Endothelial cell (in vitro differentiated cells): ENCODE measurements at places on chromosomes 5 and 9.
A peak's percentile ranks its signal among the peaks of the same experiment; 100 is the strongest.

- DNase-seq = no peak
Measured at GRCh38 chr5:112643339-112643971, 94.2 kb upstream of the APC start.

DNA sequence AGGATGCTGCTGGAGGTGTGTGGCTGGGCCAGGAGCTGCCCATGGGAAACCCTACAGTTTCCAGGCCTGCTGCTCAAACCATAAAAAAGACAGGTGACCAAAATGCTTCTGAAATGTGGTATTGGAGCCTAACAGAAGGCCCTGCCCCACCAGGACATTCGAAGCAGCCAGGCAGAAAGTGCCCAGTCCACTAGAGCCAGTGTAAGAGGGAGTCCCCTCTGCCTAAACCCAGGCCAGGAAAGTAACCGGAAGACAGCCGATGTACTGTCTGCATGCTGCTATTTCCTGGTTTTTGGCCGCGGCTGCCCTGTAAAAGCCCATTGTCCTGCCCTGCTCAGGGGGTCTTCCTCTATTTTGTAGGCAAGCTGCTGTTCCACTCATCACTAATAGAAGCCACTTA, 150.7 kb upstream of the IRX2 start:
- DNase-seq = no peak

DNA sequence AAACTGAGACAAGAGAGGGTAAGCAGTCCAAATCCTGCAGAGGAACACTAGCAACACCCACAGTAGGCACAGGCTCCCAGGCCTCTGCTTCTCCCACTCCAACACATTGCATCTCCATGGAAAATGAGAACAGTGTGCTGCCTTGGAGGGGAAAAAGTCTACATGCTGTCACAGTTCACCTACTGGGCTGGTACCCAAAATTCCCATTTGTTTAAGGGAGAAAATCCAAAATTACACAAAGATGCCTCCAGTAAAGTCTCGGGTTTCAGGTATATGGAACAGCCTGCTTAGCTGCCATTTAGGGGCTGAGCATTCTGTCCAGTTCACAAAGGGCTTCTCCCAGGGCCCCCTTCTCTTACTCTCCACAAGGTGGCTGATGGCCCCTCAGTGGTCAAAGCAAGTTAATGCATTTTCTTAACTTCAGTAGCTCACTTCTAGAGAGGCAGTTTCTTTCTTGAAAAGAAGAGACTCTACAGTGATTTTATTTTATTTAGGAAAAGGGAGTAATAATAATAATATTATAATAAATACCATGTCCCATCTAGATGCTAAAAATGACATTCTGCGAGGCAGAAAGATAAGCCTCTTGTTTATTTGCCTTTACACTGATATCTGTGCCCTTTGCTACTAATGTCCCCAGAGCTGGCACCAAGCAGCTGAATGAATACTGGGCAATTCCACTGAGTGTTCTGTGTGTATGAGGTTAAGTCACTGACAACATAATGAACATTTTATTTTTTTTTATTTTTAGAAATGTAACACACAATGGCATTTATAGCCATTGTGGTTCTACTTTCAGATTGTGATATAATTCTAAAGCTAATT, 89.4 kb downstream of the RGS7BP start:
- DNase-seq = peak; percentile 47

DNA sequence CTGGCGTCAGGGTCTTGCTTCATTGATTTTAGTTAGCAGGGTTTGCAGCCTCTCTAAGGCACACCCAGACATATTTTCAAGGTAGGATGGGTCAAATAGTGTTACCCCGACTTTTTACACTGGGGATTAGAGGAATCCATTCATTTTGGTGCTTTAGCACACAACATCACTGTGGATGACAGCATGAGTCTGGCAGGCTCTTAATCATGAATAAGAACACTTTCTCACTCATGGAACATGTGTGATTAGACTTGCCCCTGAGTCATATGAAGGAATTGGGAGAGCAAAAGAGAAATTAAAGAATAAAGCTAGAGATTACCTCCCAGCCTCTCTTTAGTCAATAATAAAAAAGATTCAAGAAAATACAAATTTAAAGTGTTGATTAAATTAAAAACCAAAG, 175.6 kb downstream of the SEMA5A start:
- no peak for DNase-seq

GRCh38 chr9:124198331-124198730, 59.4 kb upstream of the NEK6 start:
- DNase-seq = no peak

GRCh38 chr9:111237447-111237846, 92.6 kb downstream of the OR2K2 start:
- DNase-seq = no peak

DNA sequence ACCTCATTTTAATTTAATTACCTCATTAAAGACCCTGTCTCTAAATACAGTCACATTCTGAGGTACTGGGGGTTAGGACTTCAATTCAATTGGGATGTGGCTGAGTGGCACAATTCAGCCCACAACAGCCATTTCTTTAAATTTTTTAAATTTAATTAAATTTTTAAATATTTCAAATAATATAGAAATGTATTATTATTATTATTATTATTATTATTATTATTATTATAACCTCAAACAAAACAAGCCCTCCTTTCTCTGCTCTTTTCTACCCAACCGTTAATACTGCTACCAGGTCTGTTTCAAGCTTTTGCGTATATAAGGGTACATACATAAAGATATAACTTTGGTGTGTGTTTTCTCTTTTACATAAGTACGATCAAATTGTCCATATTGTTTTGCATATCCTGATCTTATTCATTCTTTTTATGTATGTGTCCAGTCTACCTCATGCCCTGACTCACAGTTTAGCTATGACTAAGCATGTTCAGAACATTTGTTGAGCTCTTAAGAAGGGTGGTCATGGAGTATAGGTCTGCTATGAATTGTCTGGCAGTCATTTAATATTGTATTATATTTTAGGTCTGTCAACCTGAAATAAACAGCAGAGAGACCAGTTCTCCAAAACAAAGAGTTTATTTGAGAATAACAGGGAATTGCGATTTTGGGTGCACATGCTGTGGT, 16.1 kb upstream of the RAB14 start:
- no peak for DNase-seq

- no peak for DNase-seq
Measured at GRCh38 chr5:59560553-59560952, 333.0 kb downstream of the PDE4D start.

- DNase-seq = no peak
Measured at GRCh38 chr5:43609752-43610151, 6.8 kb downstream of the NNT start.
